ENCODE measurements at places on chromosomes 4 and X.

DNA sequence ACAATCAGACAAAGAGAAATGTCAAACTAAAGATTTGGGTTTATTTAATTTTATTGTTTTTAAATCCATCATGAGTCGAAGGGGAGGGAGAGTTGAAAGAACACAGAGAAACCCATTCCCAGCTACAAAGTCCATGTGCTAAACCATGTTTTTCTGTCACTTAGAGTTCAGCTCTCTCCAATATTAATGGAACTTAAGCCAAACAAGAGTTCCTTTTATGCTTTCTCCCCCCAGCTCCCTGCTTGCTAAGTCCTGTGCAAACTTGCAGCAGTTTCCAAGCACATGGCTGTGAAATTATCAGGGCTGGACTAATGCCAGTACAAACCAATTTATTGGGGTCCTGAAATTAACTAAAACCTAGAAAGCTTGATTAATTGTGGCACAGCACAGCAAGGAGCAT lies 9.7 kb upstream of the CHRDL1 start:
- no peak for DNase-seq

DNA sequence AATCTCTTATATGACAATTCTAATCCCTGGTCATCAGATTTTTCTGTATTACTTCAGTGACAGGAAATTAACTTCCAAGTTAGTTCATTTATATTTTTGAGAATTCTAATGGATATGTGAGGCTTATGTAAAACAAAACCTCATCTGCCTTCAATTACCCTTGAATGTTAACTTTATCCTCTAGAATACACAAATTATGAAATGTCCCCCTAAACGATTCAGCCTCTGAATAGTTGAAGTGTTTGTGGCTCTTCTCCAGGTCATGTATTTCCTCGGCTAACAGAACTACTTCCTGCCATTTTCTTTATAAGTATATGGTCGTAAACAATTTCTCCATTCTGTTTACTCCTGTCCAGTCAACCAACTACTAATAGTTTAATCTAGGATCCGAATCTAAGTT lies 401.3 kb downstream of the PCDH10 start:
- DNase-seq, result no peak

DNA sequence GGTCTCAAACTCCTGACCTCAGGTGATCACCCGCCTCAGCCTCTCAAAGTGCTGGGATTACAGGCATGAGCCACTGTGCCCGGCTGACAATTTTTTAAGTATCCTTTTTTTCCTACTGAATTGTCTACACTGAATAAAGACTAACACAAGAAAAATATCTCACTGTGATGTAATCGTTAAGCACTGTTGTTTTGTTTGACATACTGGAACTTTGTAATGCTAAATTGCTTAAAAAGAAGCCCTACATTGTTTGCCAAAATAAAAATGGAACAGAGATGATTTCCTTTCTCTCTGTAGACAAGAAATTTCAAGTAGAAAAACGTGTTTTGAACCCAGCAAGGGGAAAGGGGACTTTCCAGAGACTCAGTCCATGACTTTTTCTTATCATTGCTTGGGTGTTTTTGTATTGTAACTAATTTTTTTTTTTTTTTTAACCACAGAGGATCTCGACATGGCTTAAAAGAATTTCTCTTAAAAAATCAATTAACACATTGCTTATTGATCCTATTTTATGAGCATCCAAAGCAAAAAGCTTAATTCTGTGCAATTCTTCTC lies 74.9 kb downstream of the TMEM156 start:
- no peak for DNase-seq

DNA sequence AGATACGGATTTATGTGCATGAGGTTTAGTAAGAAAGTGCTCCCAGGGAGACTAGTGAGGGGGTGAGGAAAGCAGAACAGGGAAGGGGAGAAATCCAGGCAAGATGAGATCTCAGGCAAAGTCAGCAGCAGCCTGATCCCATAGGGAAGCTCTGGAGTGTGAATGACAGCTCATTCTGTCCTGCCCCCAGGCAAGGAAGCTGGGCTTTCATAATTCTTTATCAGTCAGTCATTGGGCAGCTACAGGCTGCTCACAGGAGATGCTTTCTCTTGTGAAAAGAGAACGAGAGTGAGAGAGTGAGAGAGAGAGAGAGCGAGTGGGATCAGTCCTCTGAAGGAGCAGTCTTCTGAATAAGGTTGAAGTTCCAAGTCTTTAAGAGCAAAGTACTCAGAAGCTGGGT lies 48.1 kb downstream of the SRPX start:
- no peak for DNase-seq

- no peak for DNase-seq
Measured at GRCh38 chrX:153494061-153494460, 719 bp upstream of the BGN start.

DNA sequence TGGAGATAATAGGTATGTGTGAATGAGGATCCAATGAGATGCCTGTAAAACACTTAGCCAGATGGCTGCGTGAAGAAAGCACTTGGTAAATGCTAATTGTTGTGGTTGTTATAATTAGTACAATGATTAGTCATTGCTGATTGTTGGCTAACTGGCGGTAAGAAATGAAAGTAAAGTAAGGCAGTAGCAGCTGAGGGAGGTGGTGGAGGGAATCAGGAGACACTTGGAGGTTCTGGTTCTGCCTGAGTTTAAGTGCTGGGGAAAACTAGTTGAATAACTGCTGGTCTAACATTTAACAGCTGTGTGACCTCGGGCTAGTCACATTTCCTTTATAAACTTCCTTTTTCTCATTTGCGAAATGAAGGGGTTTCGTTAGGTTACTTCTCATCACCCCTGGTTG lies 30.9 kb downstream of the CD38 start:
- DNase-seq, result no peak

DNA sequence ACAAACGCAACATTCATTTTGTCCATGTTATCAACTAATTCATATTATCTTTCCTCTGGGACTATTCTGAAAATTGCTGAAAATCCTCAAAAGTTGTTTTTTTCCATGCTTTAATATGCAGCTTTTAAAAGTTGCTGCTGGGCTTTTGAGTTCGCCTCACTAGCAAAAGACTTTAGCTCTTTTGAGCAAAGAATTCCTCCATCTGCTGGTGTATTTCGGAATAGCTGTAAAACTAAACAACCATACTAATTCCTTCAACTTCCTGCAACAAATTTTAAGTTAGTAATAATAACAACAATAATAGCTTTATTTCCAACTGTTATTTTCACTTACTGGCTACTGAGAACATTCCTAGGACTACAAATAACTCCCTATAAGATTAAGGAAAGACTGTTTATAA lies 124.5 kb upstream of the PLAC1 start:
- DNase-seq, result no peak

- DNase-seq, result no peak
Measured at GRCh38 chr4:71163317-71163716, 169.9 kb downstream of the DCK start.

DNA sequence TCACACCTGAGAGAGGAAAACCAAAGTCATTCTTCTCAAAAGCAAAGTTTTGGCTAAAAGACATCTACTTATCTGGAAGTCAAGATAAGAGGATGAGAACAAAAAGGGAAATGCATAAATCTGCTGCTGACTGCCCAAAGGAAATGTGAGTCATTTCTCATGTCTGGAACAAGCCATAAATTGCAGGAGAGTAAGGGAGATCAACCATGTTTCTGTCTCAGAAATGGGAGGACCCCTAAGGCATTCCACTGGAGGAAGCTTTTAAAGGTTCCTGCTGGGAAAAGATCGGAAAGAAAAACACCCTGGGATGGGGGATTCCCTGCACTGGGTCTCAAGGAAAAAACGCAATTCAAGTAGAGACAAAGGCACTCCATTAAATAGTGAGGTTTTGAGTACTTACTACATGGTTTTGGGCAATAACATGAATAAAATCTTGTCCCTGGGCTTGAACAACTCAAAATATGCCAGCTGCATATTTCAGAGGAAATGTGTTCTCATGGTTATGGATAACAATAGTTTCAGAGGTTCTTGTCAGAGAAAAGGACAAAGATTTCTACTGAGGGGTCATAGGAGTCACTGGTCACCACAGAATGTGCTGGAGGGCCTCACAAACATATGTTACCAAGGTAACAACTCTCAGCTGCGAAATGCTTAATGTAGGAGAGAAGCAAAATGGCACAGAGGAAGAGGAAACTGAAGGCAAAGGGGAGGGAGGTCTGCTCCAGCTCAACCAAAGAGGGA lies 19.3 kb downstream of the GPR143 start:
- no peak for DNase-seq

DNA sequence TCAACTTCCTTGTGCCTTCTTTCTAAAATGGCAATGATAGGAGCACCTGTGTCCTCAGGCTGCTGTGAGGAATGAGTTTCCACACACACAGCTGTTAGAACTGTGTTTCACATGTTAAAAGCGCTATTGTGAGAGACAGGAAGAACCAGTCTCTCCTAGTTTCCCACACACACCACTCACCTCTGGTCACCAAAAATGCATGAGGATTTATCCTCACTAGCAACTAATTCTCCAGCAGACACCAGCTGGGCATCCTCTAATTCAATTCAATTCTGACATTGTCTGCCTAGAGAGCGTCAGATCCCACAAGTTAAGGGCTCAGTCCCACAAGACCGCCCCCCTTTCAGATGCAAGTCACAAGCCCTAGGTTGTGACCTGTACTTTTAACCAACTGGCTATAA lies 29.0 kb upstream of the SLC2A9 start:
- DNase-seq, result no peak

DNA sequence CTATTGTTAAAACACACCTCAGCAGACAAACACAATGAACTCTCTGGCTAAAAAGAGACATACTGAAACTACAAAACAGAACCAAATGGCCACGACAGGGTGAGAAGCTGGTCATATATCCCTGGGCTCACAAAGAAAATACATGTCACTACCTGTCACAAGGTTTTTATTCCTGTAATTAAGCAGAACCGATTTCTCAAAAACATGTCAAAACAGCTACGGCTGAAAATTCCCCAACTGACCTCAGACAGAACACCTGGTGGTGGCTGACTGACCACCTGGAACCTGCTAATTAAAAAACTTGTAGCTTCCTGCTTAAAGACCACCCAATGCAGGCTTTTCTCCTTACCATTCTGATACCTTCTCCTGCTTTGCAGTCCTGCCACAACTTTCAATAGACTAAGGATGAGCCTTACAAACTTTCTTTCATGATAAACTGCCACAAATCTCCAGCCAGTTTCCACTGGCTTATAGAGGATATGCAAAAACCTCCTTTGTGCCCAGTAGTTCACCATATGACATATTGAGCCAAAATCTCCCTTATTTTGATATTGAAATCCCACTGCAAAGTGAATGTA lies 571.9 kb downstream of the SPOCK3 start:
- no peak for DNase-seq

DNA sequence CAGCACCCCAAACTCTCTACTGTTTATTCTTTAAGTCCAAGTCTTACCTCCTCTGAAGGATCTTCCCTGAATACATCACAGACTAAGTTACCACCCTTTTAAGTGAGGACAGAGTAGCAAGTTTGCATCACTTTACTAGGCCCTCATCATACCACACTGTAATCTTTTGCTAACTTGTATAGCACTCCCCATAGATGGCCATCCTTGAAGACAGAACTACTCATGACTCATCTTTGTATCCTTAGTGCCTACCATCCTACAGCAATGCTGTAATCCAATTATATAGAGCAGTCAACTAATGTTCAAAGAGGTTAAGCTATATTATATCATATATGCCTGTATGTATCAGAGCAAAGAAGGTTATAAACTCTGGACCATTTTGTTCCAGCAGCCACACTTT lies 101.4 kb downstream of the ADAMTS3 start:
- no peak for DNase-seq

- DNase-seq, result no peak
Measured at GRCh38 chrX:144275843-144276242, 392.0 kb downstream of the UBE2NL start.

DNA sequence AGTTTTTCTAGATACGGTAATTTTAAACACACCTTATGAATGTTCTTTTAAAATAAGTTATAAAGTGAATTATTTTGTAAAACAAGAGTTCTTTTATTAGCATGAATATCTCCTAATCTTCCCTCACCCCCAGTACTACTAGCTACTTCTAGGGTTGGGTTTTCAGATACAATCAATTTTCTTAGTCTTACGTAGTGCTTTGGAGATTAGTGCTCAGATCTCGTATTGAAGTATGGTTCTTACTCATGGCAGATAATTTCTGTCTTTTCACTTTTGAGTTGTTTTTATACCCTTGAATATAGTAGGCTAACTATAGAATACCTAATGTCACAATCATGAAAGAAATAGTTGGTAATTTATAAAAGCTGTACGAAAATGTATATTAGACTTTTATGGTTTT lies 43.2 kb downstream of the CDKL5 start:
- no peak for DNase-seq

DNA sequence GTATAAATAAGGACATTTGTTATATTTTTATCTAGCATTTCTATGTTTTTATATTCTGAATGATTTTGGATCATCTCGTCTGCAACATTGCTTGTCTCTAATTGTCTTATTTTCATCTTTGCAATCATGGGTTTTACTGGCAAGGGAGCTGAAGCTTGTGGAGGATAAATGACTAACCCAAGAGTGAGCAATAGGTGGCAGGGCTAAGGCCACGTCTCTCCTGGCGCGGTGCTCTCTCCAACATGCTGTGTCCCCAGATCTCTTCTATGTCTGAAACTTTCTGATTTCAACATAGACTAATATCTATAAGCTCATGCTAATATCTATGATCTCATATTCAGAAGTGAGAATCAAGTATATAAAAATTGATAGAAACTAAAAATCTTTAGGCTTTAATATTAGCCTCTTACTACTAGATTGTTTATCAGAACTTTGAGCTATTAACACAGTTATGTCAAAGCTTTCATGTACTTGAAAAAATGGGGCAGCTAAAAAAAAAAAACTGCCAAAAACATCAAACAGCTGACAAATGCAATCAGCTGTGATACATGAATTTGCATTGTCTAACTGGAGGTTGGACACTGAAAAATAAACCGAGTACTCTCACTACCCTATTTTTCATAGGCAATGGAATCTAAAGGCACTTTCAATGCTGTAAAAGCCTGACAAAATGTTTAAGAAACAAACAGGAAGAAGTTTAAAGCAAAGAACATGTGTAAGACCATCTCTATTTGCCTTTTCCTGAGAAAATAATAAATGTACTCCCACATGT lies 169.2 kb downstream of the TMA16 start:
- no peak for DNase-seq

- DNase-seq, result no peak
Measured at GRCh38 chrX:132071254-132071653, 48.2 kb downstream of the STK26 start.

- no peak for DNase-seq
Measured at GRCh38 chr4:155208258-155209054, at the start of gene NPY2R. Gene NPY2R, plus strand, starts transcription at chr4:155208636. Its CDS starts 5,304 bp downstream, at chr4:155213940.

DNA sequence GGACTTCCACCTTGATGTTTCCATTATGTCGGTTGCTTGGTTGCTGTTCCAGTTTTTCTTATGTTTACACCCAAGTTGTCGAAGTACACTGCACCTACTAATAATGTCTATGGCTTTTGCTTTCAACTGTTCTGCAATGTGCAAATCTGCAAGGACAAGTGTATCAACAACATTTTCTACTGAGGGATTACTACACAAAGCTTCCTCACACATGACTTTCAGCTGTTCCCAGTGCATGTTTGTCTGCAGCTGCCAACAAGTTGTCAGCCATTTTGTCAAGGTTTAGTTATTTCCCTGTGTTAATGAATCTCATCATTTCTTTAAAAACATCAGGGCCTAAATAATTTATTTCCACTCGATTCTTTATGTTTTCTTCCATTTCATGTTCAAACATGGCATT lies 45.4 kb upstream of the UGT2A3 start:
- DNase-seq, result no peak

GRCh38 chr4:24642981-24643547 lies 58.7 kb upstream of the DHX15 start:
- DNase-seq, result no peak

- no peak for DNase-seq
Measured at GRCh38 chrX:41047878-41048534, 37.2 kb upstream of the USP9X start.

GRCh38 chr4:55125087-55125721 lies at the start of gene KDR:
Gene KDR, minus strand, starts transcription at chr4:55125595. Its CDS starts 302 bp downstream, at chr4:55125293.
- no peak for DNase-seq

Data from GOT3 (cell line).